ENCODE measurements at places on chromosomes 2 and 18. TPM values are rescaled to one million over a fixed set of nuclear protein-coding genes. Genes with fewer than 3 reads are reported as not detected.
A peak's percentile ranks its signal among the peaks of the same experiment; 100 is the strongest.

GRCh38 chr2:88737385-88737784 lies 45.9 kb downstream of the RPIA start:
- peak; percentile 16 for DNase-seq

DNA sequence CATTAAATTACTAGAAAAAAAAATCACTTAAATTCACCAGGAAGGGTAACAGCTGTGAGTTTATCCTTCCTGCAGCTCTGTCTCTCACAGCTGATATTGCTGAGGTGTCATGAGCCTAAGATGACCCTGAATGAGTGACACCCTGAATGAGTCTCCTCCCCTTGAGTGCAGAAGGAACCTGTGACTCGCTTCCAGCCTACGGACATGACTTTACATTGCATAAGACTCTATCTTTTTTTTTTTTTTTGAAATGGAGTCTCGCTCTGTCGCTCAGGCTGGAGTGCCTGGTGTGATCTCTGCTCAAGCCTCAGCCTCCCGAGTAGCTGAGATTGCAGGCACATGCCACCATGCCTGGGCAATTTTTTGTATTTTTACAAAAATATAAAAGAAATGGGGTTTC lies 14.1 kb downstream of the MRO start:
- DNase-seq: peak; percentile 84

DNA sequence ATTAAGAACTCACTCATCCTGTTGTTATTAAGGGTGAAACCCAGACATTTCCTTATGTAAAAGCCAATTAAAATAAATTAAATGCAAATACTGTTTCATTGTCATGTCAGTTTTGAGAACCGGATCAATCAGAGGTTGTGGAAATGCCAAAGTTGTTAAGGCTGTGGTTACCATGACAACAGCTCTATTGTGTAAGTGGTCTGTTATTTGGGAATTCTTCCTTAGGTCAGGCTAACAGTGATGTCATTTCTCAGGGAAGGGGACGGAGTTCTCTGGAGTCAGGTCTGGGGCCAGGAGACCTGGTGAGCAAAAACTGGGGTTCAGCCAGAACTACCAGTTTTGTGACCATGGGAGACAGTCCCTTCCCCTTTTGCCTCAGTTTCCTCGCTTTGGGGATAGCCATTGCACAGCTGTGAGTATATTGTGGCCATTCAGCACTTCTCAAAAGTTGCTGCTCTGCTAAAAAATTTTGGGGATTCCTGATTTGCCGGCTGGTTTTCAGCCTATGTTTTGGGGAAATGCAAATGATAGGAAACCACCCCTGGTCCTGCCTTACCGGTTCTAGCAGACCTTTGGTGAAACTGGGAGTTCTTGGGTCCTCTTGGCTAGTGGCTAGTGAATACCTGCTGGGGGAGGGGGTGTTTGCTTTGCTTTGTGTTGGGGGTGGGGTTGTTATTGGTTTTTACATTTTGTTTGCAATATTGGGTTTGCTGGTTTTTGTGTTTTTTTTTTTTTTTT lies 21.6 kb downstream of the HPCAL1 start:
- no peak for DNase-seq

GRCh38 chr2:197324801-197325200 lies 14.2 kb upstream of the ANKRD44 start:
- no peak for DNase-seq

GRCh38 chr2:240637116-240637900 lies 12.0 kb downstream of the GPR35 start:
- no peak for DNase-seq

DNA sequence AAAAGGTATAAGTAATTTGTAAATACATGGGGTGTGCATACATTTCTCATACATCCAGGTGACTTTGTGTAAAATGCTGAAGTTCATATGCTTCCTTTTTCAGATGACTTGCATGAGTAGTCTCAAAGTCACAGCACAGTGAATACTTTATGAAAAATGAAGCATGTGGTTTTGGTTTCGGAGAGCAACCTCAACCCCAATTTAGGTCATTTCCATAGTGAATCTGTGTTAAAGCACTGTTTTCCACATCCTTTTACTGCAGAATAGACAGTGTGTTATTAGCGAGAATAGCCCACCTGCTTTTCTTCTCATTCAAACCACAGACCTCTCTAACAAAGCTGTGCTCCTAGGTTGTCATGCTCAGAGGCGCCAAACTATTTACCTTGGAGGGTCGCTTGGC lies 204.4 kb upstream of the RASGRP3 start:
- DNase-seq: no peak

DNA sequence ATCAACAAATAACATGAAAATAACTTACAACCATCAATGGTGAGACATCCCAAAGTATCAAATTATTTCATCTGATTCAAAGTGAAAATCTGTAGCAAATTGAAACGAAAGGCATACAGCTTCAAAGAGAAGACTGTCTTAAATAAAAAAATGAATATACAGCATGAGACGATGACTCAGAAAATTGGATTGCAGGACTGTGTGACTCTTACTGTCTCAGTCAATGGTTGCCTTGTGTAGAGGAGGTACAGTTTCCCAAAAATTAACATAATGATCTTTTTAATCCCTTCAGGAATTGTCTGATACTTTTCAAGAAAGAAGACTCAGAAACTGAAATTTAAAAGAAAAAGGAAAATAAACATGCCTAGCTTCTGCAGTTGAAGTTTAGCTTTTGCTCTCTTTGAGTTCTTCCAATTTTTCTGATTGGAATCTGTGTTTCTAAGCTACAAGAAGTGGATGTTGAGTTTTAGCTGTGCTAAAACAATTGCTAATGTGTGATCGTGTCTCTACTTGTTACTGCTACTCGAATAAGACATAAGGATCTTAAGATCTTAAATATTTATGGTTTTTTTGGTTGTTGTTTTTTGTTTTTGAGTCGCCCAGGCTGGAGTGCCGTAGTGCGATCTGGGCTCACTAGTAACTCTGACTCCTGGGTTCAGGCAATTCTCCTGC lies 41.1 kb upstream of the EPB41L3 start:
- peak; percentile 10 for DNase-seq

DNA sequence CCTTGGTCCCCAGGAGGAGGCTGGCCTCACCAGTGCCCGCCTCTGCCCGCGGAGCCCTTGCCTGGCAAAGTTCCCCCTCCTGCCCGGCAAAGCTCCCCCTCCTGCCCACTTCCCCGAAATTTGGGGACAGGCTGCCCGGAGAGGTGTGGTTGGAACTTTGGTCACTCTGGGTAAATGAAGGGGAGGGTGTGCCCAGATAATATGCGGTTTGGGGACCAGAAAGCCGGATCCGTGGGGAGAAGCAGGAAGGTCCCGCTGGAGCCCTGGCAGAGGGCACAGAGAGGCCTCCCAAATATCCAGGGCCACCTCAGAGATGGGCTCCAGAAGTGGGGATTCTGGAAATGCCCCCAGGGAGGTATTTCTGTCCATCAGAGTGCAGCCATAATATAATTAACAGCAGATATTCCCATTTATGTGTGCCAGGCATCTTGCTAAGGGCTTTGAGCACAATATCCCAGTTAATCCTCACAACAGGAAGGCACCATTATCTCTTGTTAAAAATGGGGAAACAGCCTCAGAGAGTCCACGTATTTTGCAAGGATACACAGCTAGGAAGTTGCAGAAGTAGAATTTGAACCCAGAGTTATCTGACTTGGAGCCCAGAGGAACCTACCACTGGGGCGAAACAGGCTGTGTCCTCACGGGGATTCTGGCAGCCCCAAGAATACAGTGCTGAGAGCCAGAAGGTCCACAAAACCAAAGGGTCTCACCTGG lies 914 bp downstream of the STEAP3 start:
- DNase-seq: no peak

DNA sequence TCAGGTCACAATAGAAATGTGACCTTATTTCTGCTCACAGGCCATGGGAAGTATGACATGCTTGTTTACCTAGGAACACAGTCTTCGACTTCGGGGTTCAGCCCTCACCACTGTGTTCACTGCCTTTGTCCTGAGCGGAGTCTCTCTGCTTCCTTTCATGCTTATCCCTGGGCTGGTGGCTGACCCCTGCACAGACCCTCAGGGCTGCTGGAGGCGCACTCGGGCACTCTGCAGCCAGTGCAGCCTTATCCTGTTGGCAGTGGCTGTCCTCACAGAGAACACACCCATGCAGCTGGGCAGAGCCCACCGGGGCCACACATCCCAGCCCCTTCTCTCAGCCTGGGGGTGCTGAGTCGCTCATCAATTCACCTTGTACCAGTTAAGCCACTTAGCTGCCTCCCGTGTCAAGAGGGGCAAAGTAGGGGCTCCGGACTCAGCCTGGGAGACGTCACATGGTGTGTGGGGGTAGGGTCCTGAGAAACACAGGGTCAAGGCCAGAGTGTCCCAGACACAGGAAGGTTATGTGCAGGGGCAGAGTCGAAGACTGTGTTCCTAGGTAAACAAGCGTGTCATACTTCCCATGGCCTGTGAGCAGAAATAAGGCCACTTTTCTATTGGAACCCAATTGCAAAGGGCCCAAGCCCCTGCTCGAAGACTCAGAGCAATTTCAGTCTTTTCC lies 107.5 kb downstream of the FAM210A start:
- DNase-seq: no peak

DNA sequence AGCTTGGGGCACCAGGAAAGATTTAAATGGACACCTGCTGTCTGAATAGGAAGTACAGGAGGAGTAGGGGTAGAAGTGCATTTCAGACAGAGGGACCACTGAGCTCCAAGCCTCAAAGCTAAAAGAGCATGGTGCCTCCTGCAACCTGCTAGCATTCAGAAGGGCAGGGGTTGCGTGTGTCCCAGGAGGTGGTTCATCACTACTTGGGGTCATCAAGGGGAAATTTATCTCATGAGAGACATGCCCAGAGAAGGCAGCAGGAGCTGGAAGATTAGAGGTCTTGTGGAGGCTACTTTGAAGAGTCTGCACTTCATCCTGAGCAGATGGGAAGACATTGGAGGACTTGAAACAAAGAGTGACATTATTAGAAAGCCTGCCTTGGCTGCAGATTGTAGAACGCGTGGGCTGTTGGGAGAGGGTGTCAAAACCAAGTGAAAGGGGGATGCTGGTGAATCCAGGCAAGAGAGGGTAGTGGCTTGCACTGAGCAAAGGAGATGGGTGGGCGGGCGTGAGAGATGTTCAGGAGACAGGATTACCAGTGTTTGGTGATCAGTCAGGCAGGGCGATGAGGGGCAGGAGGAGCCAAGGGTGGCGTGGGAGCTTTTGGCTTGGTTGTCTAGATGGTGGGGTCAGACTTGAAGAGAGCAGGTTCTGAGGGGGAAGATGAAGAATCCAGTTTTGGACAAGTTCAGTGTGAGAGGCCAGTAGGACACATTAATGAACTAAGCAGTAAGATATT lies 154.0 kb downstream of the DYSF start:
- no peak for DNase-seq

- DNase-seq: no peak
These were observed 128.2 kb upstream of the GLI2 start for GRCh38 chr2:120607506-120607905.

SLC5A7 gene
- total RNA-seq: not detected

DNA sequence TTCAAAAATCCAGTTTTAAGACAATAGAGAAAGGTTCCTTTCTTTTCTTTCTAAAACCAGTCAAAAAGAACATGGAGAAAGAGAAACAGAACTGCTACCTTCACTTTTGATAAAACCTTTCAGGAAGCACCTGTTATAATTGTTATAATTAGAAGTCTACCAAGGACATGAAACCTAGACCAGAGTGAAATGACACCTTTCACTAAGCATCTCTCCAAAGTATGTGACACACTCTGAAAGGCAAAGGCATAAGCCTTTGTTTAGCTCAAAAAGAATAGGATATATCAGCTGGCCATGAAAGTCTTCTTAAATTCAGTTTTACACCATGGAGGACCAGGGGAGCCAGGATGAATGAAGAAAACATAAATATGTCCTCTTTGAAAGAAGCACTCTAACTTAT lies 18.8 kb upstream of the RBM45 start:
- DNase-seq: no peak

GRCh38 chr2:129133692-129134641 lies 815.3 kb upstream of the HS6ST1 start:
- DNase-seq: no peak

DNA sequence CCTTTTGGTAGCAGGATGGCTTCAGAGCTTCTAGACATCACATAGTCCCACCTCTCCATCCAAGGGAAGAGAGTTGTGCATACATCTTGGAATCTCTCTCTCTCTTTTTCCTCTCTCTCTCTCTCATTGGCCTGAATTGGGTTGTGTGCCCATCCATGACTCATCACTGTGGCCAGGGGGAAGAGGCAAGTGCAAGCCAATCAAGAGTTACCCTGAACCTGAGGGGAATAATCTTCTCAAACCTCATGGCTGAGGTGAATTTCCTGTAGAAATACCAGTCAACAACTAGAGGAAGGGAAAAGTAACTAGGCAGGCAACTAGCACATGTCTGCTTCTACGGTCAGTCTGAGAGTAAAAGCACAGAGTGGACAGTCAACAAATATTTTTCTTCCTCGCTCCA lies 7.3 kb upstream of the CHN1 start:
- DNase-seq: no peak

- DNase-seq: peak; percentile 75
These were observed 45.7 kb downstream of the IMPA2 start for GRCh38 chr18:12027046-12027445.
